ENCODE measurements at places on chromosomes 6 and 20.
A peak's percentile ranks its signal among the peaks of the same experiment; 100 is the strongest.

DNA sequence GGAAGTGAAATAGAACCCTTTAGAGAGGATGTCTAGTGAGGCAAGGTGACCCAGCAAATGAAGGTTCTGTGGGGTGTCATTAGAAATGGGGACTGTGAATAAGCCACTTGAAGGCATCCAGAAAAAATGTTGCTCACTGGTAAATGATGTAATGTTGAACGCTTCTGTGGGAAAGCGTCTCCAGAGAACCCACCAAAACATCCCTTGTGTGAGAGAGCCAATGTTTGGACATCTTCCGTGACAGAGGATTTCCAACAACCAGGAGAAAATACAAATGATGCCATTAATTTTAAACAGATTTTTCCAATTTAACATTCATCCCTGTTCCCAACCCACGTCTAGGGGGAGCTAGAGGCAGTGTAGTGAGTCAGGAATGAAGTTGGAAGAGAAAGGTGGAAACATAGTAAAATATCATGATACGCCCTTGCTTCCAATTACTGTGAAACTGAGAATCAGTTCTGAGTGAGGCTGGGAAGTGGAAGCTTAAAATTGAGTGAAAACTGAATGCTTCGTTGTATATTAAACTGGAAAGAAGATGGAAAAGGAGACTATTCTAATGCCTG is 584.2 kb downstream of the CD109 start:
- peak; percentile 11 for DNase-seq

GRCh38 chr6:38776515-38776914 is 61.4 kb downstream of the DNAH8 start:
- DNase-seq: peak; percentile 68

DNA sequence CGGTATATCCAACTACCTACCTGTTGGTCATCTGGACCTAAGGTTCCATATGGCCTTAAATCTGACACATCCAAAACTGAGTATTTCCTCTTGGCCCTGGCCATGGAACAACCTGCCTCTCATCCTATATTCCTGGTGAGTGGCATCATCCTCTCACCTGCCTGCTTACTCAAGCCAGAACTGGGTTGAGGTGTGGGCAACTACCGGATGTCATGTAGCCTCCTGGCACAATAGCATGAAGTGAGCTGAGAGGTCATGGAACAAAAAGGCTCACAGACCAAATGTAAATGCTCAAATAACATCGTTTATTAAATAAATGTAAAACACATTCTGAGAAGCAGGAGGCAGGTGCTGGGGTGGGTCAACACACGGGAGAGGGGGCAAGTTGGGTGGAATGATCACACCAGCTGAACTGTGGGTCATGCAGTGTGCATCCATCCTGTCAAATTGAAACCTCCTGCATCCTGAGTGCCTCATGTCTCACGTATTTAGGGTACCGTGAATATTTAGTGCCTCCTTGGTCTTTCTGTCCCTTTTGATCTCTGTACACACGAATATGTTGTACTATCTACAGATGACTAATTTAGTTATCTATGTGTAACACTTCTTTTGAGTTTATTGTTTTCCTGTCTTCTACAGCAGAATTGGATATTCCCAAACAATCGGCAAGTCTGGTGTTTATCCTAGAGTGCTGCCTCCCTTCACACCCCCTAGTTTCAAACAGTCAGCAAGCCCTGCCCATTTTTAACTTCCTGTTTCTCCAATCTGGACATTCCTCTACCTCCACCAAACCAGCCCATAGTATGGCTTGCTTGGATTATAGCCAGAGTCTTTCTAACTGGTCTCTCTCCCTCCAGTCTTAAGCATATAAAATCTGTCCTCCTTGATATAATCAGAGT is 7.9 kb upstream of the POU5F1 start:
- no peak for DNase-seq

DNA sequence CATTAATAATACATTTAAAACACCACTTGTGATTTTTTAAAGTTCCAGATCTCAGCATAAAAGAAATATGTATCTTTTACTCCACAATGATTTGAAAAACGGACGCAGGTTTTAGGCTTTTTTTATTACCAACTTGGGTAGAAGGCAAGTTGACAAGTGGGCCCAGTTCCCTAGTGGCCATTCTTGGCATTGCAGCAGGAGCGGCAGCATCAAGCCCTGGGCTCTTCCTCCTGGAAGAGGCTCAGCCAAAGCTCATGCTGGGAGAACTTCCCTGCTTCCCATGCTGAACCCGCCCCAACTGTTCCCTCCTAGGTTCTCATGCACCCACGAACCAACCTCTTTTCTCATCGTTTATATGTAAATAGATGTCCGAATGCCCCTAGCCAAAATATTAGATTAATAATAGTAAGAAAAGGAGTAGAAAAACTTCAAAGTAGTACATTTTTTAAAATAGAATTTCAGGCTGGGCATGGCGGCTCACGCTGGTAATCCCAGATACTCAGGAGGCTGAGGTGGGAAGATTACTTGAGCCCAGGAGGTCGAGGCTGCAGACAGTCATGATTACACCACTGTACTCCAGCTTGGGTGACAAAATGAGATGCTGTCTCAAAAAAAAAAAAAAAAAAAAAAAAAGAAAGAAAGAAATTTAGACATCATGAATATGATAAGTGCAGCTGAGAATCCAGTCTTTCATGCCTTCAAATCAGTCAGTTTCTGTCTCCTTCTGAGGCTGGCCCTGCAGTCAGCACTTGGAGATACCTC is 18.2 kb upstream of the MYB start:
- DNase-seq: peak; percentile 55

- peak; percentile 90 for DNase-seq
These were observed 828 bp upstream of the SULF2 start for GRCh38 chr20:47785854-47786764.

Measured in PC-3 (cell line).